ENCODE measurements at places on chromosomes 16 and 17.

DNA sequence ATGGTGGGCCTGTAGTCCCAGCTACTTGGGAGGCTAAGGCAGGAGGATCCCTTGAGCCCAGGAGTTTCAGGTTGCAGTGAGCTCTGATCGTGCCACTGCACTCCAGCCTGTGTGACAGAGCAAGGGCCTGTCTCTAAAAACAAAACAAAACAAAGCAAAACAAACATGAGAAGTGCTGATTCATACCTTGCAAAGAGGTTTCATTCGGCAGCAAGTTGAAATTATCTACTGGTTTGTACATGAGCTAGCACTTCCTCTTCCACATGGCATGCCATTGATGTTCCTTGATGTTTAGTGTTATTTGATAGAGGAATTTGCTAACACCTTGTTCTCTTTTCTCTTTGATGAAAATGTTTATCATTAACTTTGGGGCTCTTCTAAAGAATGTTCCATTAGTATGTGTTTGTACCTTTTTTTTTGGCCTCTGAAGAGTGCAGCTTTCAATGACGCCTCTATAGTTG is 50.6 kb downstream of the SPECC1 start:
- DNase-seq: peak; percentile 23

DNA sequence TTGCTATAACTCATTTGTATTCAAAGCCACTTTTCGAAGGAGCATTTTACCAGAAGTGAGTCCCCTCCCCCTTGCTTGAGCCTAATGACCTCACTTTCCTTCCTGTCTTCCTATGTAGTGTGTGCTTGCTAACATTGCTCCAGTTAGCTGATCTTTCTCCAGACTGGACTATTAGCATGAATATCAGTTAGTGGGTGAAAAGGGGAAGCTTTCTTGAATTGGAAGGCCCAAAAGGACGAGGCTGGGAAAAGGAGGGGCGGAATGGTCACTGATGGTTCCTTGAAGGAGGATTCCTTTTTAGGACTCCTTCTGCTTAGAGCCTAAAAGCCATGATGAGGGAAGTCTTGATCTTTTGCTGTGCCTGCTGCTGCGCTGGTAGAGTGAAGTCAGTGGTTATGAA is 11.9 kb downstream of the MAP3K3 start:
- DNase-seq: peak; percentile 18

DNA sequence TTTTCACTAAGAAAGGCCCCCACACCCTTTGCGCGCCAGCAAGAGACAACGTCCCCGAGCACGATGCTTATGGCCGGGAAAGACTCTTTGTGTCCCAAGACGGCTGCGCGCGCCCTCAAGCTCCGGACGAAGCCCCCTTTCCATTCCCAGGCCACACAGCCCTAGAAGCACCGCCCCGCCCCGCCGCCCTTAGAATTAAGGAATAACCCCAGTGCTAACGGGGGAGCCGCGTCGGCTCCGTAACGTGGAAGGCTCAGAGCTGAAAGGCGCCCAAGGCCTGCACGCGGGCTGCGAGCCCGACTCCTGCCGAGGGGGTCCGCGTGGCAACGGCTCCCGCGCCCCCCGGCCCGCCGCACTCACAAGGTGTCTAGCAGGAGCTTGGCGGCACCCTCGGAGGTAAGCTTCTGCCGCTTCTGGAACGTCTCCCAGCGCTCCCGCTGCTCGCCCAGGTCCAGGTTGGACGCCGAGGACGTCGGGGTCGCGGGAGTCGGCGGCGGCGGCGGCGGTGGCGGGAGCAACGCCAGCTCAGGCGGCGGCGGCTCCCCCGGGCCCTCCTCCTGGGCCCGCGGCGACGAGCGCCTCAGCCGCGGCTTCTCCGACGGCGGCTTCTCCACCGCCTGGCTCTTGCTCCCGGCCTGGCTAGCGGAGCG is 477 bp downstream of the CENPV start:
- no peak for DNase-seq

DNA sequence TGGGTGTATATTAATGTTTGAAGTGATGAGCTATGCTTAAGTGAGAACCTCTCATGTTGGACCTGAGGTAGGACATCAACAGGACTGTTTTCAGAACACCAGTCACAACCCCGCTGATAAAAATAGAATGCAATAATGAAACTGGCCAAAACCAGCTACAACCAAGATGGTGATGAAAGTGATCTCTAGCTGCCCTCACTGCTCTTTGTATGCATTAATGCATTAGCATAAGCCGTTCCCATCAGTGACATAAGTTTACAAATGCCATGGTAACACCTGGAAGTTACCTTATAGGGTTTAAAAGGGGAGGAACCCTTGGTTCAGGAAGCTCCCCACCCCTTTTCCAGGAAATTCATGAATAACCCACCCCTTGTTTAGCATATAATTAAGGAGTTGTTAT is 672.5 kb upstream of the EEF2KMT start:
- no peak for DNase-seq

- DNase-seq: no peak
Measured at GRCh38 chr16:89420204-89420603, 70.2 kb downstream of the ANKRD11 start.

DNA sequence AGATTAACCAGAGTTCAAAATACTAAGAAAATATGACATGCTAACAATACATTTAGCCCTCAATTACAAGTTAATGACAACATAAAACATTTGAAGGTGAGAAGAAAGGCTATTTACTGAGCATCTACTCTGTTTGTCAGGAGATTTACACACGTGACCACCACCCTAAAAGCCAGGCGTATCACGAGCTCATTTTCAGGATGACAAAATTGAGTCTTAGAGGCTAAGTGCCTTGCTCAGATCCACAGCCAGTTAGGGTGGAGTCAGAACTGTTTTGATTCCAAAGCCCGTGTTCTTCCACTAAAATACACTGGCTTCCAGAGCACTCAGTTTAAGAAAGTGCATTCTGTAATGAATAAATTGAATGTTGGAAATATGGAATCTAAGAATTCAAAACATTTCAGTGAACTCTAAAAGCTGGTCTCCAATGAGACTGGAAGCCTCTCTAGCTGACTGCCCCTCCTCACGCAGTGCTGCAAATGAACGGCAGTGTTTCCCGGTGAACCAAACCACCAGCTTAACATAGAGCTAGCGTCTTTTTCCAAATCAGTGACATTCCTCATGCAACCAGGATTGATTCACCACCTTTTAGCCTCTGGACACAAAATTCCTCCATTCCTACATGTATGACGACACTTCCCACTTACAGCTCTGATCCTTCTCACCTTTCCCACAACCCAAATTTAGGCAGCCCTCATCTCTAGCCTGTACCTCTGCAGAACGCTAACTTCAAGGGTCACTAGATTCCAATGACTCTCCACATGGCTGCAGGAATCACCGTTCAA is 5.9 kb downstream of the ZDHHC7 start:
- DNase-seq: peak; percentile 46

DNA sequence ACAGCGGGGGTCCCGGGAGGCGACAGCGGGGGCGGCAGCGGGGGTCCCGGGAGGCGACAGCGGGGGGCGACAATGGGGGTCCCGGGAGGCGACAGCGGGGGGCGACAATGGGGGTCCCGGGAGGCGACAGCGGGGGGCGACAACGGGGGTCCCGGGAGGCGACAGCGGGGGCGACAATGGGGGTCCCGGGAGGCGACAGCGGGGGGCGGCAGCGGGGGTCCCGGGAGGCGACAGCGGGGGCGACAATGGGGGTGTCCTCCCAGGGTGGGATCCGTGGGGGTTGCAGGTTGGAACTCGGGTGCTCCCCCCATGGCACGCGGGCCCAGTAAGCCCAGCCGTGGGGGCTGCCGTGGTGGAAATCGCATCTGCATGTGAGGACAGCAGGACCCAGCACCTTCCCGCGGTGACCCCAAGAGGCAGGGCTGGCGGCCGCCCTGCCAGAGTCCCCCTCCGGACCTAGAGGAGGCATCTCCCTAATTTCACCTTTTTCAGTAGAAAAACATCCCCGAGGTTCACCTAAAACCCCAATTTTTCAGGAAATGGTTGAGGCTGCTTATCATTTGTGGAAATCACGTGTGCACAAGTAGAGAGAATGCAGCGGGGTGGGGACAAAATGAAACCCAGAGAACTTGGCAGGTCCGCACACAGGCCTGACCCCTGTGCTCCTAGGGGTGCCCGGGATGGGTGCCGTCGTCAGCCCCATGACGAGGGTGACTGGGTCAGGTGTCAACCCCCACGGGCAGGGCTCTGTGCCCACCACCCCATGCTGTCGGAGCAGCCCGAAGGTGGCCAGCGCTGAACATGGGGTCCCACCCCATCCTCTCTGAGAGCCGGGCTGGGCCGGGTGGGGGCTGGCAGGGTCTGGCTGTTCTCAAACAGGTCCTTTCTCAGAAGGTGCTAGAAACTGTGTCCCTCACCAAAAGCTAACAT is 10.5 kb upstream of the METRNL start:
- no peak for DNase-seq

- DNase-seq: peak; percentile 77
Measured at GRCh38 chr17:17235212-17236174, 1.5 kb downstream of the FLCN start.

- no peak for DNase-seq
Measured at GRCh38 chr16:77613095-77613494, 109.2 kb upstream of the NUDT7 start.

GRCh38 chr17:3276126-3276525 is 22.0 kb downstream of the OR3A1 start:
- no peak for DNase-seq

Data from astrocyte of the spinal cord (primary cell).